Fibroblast of the aortic adventitia (primary cell): ENCODE measurements at places on chromosomes 2 and 18. TPM values are rescaled to one million over a fixed set of nuclear protein-coding genes. Genes with fewer than 3 reads are reported as not detected.
A peak's percentile ranks its signal among the peaks of the same experiment; 100 is the strongest.

- DNase-seq = peak; percentile 0
These were observed at the start of gene CTNNA2 for GRCh38 chr2:79512442-79513401. Gene CTNNA2, plus strand, starts transcription at chr2:79513051.

The SNED1 gene
- total RNA-seq = 77.5 and 105 TPM in 2 replicates

DNA sequence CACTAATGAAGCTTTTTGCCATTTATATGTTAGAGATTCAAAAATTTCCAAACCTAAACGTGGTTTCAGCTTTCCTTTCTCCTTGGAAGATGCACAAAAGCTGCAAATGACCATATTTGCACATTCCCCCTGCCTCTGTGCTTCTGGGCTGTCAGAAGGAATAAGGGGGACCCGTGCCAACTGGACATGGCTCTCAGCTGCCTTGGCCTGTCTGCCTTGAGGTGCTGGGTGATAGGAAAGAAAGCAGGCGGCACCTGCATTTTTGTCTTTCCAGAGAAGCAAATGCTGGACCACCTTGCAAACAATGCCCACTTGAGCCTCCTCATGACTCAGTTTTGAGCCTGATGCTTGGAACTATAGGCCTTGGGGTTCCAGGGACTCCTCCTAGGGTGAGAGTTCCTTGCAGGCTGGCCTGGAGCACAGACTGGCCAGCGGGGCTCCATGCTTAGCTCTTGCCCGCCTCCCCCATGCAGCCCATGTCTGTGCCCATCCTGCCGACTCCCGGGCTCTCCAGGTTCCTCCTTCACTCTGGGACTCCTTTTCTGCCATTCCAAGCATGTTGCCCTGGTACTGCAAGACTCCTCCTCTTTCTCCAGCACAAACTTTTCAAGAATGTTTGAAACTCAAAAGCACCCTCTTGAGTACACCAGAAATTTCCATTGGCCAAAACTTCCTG is 109.0 kb upstream of the EPAS1 start:
- DNase-seq = peak; percentile 12

The MYL1 gene
- total RNA-seq = not detected in 2 replicates

GRCh38 chr18:10814336-10814735 is 288.5 kb downstream of the NAPG start:
- DNase-seq = no peak

- peak; percentile 17 for DNase-seq
These were observed 15.6 kb upstream of the PSD4 start for GRCh38 chr2:113157897-113158753.

GRCh38 chr2:119181391-119181790 is 22.8 kb upstream of the C1QL2 start:
- no peak for DNase-seq

DNA sequence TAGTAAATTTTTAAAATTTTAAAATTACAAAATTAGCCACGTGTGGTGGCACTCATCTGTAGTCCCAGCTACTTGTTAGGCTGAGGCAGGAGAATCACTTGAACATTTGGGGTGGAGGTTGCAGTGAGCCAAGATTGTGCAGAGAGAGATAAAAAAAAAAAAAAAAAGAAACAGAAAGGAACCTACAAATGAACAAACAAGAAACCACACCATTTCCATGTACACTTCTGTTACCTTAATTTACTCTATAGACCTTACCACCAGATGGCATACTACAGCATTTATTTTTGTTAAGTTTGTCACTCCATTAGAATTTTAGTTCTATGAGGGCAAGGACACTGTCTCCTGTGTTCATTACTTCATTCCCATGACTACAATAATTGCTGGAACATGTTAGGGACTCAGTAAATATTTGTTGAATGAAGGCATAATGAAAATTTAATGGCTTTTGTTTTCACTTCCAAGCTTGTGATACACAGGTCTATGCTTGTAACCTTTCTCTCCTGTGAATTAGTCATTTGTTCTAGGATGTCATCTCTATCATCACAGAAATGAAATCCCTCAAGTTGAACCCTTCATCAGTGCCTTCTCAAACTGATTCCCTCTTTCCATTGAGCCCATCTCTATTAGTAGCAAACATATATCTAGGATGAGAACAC is 76.0 kb downstream of the ARHGAP15 start:
- DNase-seq = peak; percentile 20

DNA sequence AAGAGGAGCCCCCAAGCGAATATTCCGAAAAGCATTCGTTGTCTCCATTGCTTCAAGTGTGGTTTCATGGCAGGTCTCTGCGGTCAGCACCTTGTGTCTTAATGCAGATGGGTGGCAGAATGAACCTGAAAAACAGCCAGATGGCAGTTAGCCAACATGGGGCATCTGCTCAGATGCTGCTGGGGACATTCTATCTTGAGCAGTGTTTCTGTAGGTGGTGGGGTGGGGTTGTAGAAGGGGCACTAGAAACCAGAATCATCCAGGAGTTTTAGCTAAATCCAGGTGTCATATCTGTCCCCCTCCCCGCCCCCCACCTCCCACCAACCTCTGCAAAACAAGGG is 42.1 kb downstream of the ST6GAL2 start:
- DNase-seq = no peak

The DOK6 gene
- total RNA-seq = 2.1 and 3.2 TPM in 2 replicates

The SEPTIN10 gene
- 137 and 145 TPM in 2 replicates for total RNA-seq

The PDCD1 gene
- total RNA-seq = not detected in 2 replicates

DNA sequence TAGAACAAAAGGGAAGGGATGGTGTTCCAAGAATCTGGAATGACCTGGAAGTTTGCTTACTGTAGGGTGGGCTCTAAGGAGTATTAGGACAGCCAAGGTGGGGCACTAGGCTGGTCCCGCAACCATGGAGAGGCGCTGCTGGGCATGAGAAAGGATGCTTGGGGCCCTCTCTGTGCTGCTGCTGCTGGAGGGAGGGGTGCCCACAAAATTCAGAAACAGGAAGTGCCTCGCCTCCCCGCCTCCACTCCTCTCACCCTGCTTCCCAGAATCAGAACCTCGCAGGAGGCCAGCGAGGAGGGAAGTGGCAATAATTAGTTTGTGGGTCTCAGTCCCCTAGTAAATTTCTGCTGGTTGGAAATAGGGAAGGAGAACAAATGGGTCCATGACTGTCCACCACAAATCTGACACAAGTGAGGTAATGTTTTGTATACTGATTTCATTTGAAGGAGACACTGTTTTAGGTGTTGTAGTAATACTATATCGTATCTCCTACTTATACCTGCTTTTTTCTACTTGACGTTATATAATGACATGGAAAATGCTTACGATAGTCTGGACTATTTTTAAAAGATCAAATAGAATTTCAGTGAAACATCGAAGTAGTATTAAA is 7.9 kb upstream of the PDCL3 start:
- no peak for DNase-seq

The SLC1A4 gene
- 9.5 and 24.1 TPM in 2 replicates for total RNA-seq

DNA sequence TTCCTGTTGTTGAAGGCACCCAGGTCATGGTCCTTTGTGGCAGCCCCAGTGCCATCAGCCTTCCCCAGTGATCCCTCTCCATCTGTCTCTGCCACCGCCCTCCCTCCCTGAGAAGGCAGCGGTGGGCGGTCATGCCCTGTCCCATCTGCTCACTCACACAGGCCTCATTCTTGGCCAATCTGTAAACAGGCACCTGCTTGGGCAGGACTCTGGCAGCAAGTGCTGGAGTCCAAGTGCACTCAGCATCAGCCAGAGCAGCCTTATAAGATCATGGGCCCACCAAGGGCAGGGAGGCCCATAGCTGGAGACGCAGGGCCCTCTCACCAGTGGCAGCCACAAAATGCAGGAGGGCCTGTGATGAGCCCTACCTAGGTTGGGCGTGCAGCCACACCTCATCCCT is 140.9 kb downstream of the TWIST2 start:
- no peak for DNase-seq

DNA sequence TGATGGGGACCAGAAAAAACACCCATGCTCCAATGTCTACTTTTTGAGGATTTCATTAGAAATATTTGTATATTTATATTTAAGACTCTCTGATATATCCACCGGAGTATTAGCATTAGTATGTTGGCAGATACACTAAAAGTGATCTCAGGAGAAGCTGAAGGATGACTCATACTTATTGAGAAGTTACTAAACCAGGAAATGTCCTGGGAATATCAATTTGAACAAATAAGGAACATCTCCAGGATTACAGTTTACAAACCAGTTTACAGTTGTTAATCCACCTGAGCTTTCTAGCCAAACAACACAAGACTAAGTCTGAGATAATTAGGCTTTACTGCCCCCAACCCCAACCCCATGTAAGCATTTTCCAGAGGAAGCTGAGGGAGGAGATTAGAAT is 16.1 kb upstream of the DPP4 start:
- peak; percentile 67 for DNase-seq

DNA sequence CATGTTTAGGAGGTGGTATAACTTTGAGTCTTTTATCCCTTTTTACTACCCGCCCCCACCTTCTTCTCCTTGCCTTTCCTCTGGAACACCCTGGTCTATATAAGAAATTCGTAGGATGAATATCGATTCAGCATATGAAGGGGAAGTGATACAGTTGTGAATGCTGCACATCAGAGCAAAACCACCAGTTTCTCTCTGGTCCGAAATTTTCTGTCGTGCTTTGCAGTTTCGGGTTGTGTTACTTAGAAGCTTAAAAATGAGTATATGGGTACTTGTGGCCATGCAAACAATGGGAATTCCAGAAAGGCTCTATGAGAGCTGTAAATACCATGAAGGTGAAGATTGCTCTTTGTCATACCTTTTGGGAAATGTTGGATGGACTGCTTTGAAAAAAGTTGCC is 60.6 kb downstream of the DAW1 start:
- DNase-seq = no peak

DNA sequence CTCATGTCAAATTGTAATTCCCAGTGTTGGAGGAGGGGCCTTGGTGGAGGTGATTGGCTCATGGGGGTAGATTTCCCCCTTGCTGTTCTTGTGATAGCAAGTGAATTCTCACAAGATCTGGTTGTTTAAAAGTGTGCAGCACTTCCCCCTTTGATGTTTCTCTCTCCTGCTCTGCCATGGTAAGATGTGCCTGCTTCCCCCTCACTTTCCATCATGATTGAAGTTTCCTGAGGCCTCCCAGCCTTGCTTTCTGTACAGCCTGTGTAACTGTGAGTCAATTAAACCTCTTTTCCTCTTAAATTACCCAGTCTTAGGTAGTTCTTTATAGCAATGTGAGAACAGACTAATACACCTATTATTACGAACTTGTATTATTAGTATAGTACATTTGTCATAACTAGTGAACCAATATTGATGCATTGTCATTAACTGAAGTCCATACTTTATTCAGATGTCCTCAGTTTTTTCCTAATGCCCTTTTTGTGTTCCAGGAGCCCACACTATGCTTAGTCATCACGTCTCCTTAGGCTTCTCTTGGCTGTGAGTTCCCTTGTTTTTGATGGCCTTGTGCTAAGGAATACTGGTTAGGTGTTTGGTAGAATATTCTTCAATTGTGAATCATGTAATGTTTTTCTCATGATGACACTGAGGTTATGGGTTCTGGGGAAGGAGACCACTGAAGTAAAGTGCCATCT is 4.5 kb upstream of the MAP3K2 start:
- DNase-seq = peak; percentile 51

DNA sequence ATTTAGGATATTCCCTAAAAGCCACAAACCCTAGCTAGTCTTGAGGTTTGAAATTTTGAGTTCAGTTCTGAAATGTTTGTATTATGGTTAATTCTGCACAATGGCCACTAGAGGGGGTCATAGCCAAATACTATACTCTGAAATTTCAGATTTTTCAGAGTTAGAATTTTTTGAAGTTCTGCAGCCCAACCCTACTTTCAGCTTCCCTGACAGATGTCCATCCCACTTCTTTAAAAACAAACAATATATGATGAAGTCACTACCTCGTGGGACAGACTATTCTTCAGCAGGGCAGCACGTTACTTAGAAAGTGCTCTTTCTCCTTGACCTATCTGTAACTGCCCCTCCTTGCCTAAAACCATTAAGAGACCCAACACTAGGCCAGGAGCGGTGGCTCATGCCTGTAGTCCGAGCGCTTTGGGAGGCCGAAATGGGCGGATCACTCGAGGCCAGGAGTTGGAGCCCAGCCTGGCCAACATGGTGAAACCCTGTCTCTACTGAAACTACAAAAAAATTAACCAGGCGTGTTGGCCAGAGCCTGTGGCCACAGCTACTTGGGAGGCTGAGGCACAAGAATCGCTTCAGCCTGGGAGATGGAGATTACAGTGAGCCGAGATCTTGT is 48.2 kb upstream of the PAPOLG start:
- peak; percentile 59 for DNase-seq

The PARD6G gene
- total RNA-seq = 0.54 and 2.5 TPM in 2 replicates

The MYO5B gene
- 0.09 and 0.16 TPM in 2 replicates for total RNA-seq

GRCh38 chr2:44596537-44597320 is 235.0 kb downstream of the CAMKMT start:
- peak; percentile 20 for DNase-seq

DNA sequence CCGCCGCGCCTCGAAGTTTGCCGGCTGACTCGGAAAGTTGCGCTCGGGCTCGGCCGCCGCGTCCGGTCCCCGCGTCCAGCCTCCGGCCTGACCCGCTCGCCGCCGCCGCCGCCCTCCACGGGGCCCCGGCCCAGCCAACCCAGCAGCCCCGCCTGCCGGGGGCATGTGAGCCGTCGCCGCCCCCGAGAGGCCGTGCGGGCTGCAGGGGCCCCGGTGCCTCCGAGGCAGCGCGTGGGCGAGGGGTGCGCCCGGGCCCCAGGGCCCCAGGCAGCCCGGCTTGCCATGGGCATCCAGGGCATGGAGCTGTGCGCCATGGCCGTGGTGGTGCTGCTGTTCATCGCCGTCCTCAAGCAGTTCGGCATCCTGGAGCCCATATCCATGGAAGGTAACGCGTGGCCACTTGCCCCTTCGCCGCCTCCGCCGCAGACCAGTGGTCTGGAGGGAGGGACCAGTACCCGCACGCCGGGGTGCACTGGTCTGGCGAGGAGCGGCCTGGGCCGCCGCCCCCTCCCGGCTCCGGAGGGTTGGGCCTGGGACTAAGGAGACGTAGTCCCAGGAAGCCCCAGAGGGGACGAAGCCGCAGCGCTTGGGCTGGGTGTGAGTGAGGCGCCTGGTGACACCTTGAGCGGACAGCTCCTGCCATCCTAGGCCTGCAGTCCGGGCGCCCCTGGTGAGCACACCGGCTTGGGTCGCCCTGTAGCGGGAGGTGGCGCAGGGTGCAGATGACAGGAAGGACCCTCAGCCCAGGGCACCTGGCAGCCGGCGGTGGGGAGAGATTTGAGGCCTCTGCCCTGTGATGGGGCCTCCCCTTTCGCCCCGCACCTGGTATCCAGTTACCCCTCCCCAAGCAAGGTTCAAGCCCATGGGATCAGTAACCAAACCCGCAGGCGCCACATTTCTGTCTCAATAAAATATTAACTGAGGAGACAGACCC is 49.9 kb downstream of the KCNIP3 start:
- DNase-seq = no peak

GRCh38 chr2:121390082-121390692 is 105.2 kb upstream of the TFCP2L1 start:
- no peak for DNase-seq

The AQP12A gene
- not detected in 2 replicates for total RNA-seq

GRCh38 chr18:12361770-12362378 is 15.2 kb downstream of the AFG3L2 start:
- DNase-seq = peak; percentile 21
